ENCODE measurements at places on chromosomes 3 and 15.

- peak; percentile 20 for DNase-seq
Observed at GRCh38 chr3:129161860-129162271, 1.0 kb upstream of the ISY1 start.

DNA sequence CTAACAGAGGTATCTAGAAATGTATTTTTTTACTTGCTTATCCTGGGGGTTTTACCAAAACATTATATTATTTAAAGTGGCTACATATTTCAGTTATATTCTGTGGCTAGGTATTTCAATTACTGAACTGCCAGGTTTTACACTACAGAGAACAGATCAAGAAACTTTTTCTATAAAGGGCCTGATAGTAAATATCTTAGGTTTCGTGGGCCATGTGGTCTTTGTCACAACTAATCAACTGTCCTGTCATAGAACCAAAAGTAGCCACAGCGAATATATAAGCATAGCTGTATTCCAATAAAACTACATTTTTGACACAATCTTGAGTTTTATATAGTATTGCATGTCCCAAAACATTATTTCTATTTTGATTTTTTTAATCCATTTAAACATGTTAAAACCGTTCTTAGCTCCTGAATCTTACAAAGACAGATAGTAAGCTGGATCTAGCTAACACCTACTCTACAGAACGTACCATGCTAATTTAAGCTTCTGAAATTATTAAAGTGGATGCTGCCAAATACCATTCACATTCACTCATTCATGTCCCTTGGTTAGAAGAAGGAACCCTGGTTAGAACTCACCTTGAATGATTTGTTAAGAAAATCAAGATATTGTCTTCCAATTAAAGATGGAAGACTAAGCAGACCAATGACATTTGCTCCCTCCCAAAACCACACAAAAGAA lies 118.2 kb upstream of the TGFBR2 start:
- DNase-seq = no peak

GRCh38 chr3:49727154-49727923 lies 3.6 kb upstream of the GMPPB start:
- DNase-seq = no peak

DNA sequence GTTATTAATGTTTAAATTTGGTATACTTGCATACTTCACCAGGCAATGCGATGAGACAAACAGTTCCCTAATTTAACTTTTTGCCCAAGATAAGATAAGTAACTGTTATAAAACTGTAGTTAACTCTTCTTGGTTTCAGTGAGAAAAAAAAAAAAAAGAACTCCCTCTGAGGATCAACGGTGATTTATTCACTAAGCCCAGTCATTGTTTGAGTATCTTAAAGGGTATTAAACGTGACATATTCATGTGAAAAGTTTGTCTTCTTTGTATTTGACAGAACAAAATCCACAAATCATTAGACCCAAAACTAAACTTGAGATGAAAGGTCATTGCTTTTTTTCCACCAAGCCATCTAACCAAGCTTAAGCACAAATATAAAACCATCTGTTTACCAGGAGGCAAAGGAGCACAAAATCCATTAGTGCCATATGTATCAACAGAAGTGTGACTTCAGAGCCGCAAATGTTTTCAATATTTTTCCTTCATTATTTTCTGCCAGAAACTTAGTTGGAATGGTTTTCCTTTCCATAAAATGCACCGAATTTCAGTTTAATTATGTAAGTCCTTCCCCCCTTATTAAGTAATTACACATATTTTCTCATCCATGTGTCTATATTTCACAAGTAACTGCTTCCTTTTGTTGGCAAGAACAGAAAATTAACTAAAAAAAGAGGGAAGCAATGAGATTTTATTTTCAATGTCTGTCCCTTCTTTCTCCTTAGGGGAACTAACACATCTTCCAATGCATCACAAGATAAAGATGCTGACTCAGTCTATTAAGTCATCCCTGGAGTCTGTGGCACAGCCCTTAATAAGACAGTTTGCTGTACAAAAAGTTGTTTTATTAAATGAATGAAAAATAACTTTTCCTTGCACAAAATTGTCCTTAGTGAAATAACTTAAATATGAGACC lies 92.2 kb upstream of the RAP2B start:
- no peak for DNase-seq

- no peak for DNase-seq
Observed at GRCh38 chr15:31806106-31806505, 224.2 kb upstream of the CHRNA7 start.

- no peak for DNase-seq
Observed at GRCh38 chr3:73746623-73747022, 121.9 kb upstream of the PDZRN3 start.

DNA sequence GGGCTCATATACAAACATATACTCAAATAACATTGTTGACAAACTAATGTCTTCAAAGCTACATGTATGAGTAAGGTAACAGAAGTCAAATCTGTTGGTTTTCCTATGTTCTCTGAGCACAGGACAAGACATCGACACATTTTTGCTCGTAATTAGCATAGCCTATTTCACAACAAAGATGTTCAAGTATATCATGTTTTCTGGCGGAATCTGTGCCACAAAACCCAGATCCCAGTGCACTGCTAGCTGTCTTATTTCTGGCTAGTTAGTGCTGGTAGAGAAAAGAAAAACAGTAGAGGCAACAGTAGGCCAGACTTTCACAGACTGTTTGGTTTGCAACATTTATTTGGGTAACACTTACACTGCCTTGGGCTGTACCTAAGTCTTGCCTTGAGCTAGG lies 51.2 kb downstream of the RUBCN start:
- no peak for DNase-seq

- peak; percentile 21 for DNase-seq
Observed at GRCh38 chr3:171901615-171902312, 58.6 kb downstream of the TMEM212 start.

- peak; percentile 35 for DNase-seq
Observed at GRCh38 chr3:48739955-48740823, 23.2 kb upstream of the IP6K2 start.

- DNase-seq = no peak
Observed at GRCh38 chr3:37064747-37065146, 71.4 kb downstream of the MLH1 start.

DNA sequence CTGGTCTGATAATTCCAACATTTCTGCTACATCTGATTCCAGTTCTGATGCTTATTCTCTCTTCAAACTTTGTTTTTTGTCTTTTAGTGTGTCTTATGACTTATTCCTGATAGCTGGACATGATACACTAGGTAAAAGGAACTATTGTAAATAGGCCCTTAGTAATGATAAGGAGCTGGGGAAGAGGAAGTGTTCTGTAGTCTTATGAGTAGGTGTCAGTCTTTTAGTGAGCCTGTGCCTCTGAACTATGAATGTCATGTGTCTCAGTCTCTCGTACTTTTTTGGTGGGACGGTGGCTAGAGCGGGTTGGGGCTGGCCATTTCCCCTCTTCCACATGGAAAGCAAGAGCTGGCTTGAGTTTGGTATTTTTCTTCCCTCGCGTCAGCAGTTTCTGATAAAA lies 41.2 kb downstream of the PCCB start:
- no peak for DNase-seq

DNA sequence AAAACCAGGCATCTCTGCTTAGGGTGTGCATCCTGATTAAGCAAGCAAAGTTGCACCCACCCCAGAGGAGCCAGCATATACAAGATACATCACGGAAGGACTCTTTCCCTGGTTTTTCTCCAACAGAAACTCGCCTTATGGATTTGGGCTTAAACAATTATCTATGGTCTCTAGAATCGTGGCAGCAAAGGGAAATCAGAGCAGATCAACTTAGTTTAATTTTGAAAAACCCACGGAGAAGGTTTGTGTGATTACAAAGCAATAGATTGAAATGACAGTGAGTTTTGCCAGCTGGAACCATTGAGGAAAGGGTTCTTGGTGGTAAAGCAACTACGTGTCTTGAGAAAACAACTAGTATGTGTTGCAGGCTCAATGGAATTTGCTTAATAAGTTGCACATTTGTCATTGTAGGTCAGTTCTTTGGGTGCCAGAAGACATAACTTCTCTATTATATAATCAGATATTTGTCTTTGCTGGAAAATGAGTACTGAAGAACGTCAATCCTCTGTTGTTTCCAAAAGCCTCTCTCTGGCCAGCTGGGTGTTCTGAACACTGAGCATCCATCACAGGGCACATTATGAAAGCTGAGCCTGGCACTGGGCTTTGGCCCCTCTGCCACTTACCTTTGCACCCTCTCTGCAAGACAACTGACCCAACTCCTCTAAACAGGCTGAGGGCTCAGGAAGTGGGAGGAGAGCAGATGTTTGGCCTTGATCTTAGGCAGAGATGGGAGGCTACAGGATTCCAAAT lies 75.7 kb upstream of the FBN1 start:
- DNase-seq = no peak

- DNase-seq = no peak
Observed at GRCh38 chr15:77335298-77335697, 84.6 kb downstream of the PEAK1 start.

- no peak for DNase-seq
Observed at GRCh38 chr3:24196526-24196925, 251.4 kb downstream of the NR1D2 start.

DNA sequence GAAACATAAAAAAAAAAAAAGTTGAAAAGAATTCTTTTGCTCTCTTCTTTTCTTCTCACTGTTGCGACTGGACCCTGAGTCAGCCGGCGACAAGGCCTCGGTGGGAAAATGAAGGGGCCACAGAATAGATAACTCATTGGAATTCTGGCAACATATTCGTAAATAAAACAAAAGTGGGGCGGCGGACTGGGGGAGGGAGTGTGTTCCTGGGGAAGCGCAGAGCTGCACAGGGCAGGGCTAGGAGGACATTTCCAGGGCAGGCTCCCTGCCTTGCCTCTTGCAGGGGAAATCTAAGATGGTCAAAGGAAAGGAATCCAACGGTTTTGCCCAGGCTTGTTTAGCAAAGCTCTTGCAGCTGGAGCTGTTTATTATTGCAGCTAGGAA lies 1042.8 kb upstream of the NR2F2 start:
- DNase-seq = no peak
